ENCODE measurements at places on chromosomes 12 and 14.

DNA sequence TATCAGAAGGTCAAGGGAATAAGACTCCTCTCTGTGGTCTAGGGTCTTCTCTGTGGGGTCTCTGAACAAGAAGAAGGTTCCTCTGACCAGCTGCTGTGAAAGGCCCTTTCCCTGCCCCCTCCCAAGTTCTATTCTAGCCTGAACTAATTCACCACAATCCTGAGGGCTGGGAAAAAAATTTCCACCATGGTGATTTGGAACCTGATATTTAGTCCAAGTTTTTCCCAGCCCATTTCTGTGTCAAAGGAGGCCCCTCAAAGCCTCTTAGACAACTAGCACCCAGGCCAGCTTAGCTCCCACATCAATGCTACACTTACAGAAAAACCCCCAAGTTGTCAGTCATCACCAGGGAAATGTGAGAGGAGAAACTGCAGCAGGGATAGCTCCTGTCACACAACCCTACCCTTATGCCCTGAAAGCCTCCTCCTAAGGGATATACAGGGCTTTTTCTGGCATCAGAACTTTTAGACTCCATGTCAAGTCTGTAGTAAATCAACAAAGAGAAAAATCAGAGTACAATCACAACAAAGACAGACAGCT is 4.5 kb downstream of the FMNL3 start:
- no peak for DNase-seq

DNA sequence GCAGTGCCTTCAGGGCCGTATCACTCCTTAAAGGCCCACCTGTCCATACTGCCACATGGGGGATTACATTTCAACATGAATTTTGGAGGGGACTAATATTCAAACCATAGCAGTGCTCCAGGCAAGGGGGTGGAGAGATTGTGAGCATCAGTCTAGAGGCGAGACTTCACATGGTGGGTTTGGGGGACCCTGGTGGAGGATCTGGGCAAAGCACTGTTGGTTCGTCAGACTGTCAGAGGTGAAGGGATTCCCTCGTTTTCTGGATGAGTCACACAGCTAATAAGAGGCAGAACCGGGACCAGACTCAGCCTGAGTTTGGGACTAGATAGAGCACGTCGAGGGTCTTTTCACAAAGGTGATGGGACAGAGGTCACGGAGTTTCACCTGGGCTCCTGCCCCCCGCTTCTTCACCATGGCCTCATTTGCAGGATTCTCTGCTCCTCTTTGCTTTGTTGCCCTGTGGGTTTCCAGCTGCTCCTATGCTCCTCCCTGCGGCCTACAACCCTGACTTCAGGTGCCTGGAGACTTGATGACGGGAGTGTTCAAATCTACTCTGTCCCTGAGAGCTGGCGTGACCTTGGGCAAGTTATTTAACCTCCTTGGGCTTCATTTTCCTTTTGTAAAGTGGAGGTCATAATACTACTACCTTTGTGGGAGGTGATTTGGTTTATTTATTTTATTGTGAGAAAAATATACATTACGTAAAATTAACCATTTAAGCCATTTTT is 41.5 kb downstream of the TEAD4 start:
- DNase-seq = no peak

DNA sequence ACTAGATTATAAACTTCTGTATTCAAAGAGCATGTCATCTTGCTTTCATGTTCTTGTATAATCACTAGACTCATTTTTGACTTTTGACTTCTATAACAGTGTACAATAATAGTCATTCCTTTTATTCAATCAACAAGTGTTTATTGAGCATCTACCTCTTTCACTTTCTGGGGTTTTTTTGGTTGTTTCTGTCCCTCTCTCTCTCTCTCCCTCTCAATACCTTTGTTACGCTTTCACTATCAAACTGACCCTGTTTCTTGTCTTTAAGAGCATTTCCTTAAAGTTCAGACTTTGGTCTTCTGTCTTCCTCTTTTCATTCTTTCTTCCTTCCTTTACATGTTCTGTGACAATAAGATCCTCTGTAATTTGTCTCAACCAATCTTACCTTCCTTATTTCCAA is 49.5 kb downstream of the GPR137C start:
- no peak for DNase-seq

DNA sequence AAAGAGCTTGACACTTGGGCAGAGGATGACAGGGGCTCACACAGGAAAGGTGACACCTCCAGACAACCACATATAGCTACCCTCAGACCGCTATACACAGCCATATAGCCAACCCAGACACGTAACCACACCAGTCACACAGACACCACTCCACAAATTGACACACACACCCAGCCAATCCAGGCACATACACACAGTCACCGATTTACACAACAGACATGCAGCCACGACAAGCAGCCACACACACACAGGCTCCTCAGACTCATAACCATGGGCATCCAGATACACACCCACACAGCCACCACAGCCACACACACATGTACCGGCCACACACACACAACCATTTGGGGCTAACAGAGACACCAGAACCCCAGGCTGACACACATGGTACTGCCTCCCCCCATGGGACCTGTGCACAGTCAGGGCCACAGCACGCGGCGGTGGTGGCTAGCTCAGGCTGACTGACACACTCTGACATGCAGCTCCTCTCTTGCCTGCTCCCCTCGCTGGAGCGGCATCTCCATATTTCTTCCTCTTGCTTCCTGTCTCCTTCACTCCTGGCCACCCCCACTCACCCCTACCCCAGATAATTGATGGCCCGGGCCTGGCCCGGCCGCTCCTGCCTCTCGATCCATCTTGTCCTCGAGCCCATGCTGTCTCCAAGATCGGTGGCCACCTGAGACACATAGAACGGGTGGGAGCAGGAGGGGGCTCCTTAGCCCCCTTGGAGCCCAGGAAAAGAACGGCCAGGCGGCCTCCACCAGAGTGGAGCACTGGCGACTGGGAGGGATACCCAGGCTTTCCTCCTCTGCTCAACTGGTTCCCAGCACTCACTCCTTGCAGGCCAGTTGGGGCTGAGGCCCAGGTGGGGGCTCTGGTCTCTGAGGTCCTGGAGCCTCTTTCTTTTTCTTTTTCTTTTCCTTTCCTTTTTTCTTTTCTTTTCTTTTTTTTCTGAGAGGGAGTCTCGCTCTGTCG is 6.0 kb upstream of the SHMT2 start:
- DNase-seq = no peak

DNA sequence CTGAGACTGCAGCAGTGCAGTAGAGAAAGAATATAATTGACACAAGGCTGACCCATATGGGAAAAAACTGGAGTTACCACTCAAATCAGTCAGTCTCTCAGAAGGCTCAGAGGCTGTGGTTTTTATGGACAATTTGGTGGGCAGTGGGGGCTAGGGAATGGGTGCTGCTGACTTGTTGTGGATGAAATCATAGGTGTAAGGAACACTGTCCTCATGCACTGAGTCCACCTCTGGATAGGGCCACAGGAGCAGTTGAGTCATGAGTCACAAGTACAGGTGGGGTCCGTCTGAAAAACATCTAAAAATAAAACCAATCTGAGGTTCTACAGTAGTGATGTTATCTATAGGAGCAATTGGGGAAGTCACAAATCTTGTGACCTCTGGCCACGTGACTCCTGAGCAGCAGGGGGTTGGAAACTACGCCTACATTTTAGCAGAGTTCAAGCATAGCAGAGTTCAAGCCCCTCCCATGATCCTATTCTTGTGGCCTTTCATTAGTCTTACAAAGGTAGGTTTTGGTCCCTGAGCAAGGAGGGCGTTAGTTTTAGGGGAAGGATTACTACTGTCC is 18.1 kb upstream of the SGPP1 start:
- DNase-seq = no peak

DNA sequence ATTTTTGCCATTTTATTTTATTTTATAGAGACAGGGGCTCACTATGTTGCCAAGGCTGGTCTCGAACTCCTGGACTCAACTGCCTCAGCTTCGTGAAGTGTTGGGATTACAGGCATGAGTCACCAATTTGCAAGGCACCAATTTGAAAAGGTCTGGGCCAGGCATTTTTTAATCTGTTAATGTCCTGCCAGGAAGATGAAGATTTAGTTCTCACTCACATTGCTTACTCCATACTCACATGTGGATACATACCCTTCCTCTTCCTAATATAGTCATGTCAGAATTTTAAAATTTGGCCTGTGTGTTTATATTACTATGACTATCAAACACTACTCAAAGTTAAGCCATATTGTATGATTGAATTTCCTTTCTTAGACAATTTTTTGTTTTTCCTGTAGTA is 15.3 kb upstream of the EML1 start:
- DNase-seq = no peak

DNA sequence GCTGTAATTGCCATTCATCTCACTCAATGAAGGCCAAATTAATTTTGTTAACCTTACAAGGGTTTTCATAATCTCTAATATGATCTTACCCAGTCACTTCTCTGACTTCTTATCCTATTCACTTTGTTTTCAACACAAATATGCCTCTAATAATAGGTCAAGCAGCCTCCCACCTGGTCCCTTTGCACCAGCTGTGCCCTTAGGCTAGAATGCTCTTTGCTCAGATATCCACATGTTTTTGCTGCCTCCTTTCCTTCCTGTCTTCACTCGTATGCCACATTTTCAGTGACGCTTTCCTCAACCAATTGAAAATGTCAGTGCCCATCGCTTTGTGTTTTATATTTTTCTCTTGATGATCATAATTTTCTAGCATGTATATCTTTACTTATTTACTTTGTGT is 106.4 kb upstream of the SYT10 start:
- no peak for DNase-seq

DNA sequence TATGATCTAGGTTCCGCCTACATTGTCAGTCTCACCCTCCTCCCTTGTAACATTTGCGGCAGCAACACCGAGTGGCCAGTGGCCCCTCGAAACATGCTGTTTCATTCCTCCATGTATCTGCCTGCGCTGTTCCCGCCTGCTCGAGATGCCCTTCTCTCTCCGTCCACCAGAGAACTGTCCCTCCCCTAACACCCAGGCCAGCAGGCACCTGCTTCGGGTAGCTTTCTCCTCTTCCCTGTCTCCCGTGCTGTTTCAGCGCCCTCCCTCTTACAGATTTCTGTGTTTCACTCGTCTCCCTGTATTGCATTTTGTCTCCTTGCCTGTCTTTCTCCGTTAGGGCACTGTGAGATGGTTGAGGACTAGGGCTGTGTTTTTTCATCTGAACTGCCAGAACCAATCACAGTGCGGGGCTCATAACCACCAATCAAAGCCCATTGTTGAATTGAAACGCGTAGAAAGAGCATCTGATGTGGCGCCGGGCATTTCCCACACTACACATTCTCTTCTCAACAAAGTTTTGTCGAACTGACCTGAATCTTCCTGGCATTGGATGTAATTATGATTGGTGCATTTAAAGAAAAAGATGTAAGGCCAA is 40.9 kb upstream of the ELK3 start:
- no peak for DNase-seq

- DNase-seq = no peak
Observed at GRCh38 chr14:93269341-93270068, 62.4 kb downstream of the UBR7 start.
